ENCODE measurements at places on chromosomes 1 and 21.
A peak's percentile ranks its signal among the peaks of the same experiment; 100 is the strongest.

- DNase-seq = no peak
Observed at GRCh38 chr1:64911326-64911725, 55.0 kb downstream of the JAK1 start.

GRCh38 chr1:34784751-34785221, 3.8 kb downstream of the GJB3 start:
- no peak for DNase-seq

GRCh38 chr1:9859281-9860014, 35.7 kb upstream of the CLSTN1 start:
- DNase-seq = peak; percentile 26

GRCh38 chr1:35888255-35888654, 5.2 kb downstream of the AGO1 start:
- no peak for DNase-seq

DNA sequence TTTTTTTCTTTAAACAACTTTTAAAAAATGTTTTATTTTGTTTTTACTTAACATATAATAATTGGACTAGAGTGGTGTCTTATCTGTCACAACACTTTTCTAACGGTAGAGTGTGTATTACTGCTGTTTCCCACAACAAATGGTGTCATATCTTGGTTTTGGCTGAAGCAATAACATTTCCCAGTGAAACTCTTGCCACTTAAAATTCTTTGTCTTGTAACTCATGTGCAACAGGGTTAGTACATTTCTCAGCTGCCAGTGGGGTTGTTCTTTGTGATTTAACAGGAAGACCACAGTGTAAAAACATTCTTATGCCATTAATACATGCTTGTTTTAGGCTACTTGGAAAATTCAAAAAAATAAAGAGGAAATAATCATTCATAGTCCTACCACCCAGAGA, 43.5 kb downstream of the ALPL start:
- peak; percentile 90 for DNase-seq
